Activated naive CD4-positive, alpha-beta T cell (primary cell): ENCODE measurements at places on chromosomes 16 and 17.

GRCh38 chr16:8730335-8730915, 56.0 kb downstream of the ABAT start:
- no peak for DNase-seq

GRCh38 chr17:9937241-9937761, 32.2 kb upstream of the RCVRN start:
- DNase-seq, result no peak

- no peak for DNase-seq
Measured at GRCh38 chr16:79150151-79150550, 450.4 kb downstream of the MAF start.

- no peak for DNase-seq
Measured at GRCh38 chr17:47844227-47844626, 3.2 kb upstream of the SCRN2 start.

DNA sequence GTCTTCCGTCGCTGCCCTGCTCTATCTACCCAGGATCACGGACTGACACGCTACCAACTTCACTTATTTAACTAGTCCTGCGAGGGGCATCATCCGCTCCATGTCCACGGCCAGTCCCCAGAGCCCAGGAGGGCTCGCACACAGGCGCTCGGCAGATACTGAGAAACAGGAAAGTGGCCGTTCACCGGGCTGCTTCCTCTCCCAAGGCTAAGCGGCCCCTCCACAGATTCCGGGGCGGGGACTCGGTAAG, 388 bp downstream of the OXLD1 start:
- DNase-seq, result no peak

DNA sequence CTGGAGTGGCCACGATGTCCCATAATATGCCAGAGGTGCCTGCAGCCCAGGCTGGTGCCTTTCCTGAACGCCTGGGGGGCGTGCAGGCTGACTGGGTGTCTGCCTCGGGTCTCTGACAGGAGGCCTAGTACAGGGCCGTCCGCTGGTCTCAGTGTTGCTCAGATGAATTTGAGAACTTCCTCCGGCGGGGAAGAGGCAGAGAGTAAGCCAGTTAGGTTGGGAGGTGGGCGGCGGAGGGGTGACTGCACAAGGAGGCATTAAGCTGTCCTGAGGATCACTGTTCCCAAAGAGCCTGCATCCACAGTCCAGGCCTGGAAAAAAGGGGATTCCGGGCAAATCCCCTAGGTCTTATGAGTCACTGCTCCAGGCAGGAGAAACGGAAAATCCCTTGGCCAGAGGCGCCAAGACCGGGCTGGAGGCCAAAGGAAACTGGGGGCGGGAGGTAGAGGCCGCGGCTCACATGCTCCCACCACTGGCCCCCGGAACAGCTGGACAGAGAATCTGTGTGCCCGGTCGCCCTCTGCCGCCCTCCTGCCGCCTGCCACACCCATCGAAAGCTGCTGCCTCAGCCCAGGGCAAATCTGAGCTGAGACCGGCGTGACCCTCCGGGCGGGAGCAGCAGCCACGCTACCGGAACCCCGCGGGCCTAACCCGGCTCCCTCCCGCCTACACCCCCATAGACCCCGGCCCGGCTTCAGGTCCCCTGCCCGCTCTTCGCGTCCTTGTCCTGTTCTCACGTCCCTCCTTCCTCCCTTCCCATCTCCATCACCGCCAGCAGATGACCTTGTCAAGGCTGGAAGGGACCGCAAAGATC, 1.2 kb downstream of the TRIM47 start:
- peak; percentile 30 for DNase-seq

DNA sequence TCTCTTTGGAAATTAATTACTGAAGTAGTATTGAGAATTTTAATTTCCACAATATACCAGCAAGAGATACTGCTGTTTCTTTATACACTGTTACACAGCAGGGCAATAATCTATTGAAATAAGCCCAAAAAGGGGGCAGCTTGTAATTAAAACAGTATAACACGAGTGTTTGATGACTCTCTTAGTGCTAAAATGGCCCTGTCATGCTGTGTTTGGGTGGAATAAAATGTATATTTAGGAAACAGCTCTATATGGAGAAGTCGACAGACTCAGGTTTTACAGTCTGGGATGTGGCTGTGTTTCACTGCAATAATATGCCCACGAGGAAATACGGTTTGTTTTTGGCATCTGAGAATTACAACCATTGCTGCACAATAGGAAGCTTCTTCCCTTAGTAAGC, 537.7 kb upstream of the HSBP1 start:
- no peak for DNase-seq

GRCh38 chr17:81131486-81132196, 33.7 kb upstream of the PVALEF start:
- no peak for DNase-seq

GRCh38 chr17:78442648-78443218, 64.3 kb downstream of the PGS1 start:
- DNase-seq, result no peak

DNA sequence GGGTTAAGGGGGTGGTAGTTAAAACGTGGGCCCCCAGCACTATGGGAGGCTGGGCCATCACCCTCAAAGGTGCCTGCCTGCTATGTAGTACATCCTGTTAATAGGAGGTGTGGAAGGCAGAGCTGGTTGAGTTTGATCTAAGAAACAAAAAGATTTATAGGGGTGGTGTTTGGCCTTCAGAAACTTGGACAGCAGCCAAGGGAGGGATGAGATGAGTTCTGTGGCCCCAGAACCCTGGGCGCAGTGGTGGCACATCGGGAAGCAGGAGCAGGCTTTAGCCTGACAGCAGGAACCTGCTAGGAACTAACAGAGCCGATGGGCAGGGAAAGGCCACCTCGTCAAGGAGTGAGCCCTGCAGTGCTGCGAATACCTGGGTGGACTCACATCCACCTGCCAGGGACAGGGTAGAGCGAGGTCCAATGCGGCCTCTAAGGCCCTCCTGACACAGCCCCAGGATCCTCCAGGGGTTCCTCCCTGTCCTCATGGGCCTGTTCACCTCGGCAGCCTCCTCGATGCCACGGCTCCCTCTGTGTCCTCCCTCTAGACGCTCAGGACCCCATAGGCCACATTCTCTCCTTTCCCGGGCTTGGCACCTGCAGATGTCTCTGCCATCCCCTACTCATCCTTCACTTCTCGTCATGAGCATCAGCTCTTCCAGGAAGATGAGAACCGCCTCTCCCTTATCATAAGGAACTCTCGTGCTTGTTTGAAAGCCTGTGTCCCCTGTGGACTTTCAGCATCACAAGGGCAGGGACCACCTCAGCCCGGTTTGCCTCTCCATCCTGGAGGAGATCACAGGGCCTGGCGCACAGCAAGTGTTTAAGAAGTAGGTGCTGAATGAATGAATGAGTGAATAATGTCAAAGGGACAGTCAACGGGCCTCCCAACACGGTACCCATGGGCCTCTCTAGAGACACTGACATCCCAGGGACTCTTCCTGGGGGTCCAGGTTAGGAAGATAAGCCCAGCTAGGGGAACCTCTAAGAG, 103.5 kb upstream of the TNRC6C start:
- DNase-seq, result no peak

- no peak for DNase-seq
Measured at GRCh38 chr17:21211825-21212479, 2.0 kb downstream of the TMEM11 start.

DNA sequence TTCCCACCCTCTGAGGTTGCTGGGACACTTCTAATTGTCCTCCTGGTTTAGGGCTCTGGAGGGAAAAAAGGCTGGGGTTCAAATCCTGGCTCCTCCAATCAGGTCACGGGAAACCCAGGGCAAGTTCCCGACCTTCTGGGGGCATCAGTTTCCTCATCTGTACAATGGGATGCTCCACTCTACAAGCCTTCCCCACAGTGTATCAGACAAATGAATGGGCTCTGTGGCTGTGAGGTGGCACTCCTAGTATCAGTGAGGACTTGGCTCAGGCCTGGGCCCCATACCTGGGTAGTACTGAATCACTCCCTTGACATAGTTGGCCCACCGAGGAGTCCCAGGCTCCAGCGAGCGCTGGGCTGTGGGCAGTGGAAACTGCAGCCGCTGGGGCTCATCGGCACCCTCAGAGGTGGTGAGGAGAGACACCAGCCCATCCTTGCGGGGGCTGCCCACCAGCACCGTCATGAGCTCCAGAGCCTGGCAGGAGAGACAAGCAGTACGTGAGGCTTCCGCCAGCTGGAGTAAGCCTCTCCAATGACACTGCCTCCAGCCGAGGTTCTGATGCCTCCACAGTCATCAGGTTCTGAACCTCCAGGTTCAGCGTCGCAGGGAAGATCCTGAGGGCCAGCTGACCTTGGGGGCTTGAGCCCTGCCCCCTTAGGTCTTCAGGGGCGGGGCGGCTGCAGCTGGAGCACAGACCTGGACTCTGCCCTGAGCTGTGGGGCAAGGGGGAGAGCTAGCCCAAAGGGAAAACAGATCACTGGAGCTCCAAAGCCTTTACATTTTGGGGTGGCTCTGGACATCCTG, 1.2 kb downstream of the GALK1 start:
- DNase-seq, result no peak

GRCh38 chr17:44906010-44906646, 6.9 kb upstream of the EFTUD2 start:
- DNase-seq, result no peak

GRCh38 chr17:49969795-49970389, 902 bp downstream of the DLX4 start:
- DNase-seq, result no peak

DNA sequence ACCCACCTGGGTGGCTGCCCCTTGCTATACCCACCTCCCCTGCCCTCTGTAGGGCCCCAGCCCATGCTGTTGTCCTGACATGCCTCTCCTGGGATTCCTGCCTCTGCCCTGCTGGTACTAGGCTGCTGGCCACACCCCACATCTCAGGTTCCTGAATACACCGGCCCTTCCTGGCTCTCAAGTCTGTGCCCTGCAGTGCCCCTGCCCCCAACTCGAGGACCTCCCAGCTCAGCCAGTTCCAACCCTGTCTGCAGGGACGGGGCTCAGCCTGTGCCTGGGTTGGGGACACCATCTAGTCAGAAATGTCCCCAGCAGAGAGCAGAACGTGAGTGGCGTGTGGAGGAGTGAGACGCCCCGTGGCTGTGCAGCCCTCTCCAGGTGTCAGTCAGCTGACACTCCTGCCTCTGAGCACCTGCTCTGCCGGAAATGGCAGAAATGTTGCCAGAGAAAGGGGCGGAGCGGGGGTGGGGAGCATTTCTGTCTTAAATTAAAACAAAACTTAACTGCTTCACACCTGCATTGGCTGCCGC, 28.7 kb downstream of the ACSF3 start:
- peak; percentile 82 for DNase-seq

DNA sequence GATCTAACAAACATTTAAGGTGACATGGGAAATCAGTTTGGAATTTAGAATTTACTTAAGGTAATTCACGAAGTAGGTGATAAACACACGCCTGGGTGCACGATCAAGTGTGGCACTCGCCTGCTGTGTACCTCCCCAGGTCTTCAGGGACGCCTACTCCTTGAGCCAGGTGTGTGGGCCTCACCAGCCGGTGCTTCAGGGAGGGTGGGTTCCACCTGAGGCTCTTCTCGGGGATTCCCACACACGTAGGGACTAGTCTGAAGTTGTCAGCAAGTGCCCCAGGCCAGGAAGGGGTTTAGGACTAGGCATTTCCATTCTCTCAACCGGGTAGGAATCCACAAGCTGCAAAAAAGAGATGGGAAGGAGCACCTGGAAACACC, 9.8 kb upstream of the NAT9 start:
- DNase-seq, result no peak

- no peak for DNase-seq
Measured at GRCh38 chr16:83137326-83137781, 510.6 kb downstream of the CDH13 start.

DNA sequence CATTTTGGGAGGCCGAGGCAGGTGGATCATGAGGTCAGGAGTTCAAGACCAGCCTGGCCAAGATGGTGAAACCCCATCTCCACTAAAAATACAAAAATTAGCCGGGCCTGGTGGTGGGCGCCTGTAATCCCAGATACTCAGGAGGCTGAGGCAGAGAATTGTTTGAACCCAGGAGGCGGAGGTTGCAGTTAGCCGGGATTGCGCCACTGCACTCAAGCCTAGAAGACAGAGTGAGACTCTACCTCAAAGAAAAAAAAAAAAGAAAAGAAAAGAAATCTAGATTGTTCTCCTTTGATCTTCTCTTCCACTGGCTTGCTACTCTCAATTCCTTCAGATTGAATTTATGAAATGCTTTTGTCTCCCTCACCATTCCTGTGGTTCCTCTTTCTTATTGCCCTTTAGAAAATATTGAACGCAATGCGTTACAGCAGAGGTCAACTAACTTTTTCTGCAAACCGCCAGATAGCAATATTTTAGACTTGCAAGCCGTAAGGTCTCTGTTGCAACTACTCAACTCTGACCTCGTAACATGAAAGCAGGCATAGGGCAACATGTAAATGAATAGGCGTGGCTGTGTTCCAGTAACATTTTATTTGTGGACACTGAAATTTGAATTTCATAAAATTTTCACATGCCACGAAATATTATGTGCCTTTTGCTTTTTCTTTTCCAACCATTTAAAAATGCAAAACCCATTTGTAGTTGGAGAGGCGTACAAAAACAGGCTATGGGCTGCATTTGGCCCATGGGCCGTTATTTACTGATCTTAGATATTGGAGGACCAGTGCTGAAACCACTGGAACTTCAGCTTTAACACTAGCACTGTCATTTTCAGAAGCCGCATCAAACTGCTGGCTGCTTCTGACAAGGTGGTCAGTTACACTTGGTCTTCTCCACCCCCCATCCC, 24.8 kb downstream of the PITPNC1 start:
- no peak for DNase-seq

- no peak for DNase-seq
Measured at GRCh38 chr16:11181899-11182279, 74.1 kb downstream of the SOCS1 start.

DNA sequence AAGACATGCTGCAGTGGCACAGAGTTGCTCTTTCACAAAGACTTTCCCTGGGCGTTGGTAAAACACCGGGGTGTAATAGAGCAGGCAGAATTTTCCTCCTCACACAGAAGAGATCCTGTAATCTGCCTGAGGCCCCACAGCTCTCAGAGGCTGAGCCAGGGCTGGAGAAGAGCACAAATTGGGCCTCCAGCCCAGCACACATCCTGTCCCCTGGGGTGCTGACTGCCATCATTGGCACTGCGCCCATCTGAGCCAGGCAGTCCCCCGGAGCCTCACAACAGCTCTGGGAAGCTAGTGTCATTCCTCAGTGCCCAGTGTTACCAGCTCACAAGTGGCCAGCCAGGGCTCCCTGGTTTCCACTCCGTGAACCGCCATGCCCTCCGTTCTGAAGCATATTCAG, 119.4 kb downstream of the SOCS1 start:
- DNase-seq, result no peak

- DNase-seq, result peak; percentile 55
Measured at GRCh38 chr17:80008383-80008840, 27.3 kb downstream of the TBC1D16 start.

- DNase-seq, result no peak
Measured at GRCh38 chr17:61239327-61239726, 160.3 kb upstream of the TBX2 start.

DNA sequence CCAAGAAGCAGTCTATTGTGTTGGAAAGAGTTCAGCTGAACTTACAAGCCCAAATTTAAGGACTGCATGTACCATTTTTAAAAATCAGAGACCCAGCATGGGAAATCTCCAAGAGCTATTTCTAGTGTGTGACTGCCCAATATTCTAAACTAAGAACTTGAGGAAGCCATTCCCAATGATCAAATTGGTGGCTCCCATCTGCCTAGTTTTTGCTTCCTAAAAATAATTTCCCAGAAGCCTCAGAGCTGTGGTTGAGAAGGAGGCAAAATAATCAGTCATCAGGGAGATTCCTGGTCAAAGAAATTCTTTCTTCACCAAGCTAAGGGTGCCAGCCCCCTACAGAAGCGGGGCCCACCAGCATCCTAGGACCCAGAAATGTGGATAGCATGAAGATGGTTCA, 176.1 kb upstream of the CDH5 start:
- no peak for DNase-seq

GRCh38 chr17:4480929-4481898, 17.5 kb upstream of the SPNS2 start:
- DNase-seq, result no peak
